ENCODE measurements at places on chromosomes 13 and 19.

- DNase-seq: no peak
Measured at GRCh38 chr13:24216176-24216575, 55.7 kb downstream of the SPATA13 start.

DNA sequence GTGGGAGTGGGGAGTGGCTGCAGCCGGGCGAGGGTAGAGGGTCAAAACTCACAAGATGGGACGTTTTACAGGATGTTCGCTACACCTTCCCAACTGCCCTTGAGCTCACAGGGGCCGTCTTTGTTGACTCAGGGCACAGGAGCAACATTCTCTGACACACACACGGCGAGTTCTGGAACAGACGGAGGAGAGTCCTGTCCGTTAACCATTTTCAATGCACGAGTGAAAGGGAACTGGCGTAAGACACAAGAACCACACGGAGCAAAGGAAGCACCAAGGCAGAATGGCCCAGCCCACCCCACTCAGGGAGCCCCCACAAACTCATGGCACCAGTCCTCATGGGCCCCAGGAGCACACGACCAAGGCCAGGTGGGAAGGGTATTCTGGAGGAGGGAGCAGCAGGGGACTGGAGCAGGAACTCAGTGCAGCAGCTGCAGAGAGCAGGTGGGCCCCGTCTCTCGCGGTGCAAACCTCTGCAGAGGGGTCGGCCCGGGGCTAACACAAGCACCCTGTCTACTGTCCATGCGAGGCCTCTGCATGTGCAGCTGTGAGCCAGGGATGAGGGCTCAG is 37.9 kb upstream of the ISYNA1 start:
- no peak for DNase-seq

GRCh38 chr19:37718304-37718703 is 1.3 kb downstream of the ZNF607 start:
- no peak for DNase-seq

- DNase-seq: no peak
Measured at GRCh38 chr13:98626298-98626935, 49.5 kb upstream of the STK24 start.

- no peak for DNase-seq
Measured at GRCh38 chr13:110398564-110399507, 91.8 kb downstream of the COL4A2 start.

DNA sequence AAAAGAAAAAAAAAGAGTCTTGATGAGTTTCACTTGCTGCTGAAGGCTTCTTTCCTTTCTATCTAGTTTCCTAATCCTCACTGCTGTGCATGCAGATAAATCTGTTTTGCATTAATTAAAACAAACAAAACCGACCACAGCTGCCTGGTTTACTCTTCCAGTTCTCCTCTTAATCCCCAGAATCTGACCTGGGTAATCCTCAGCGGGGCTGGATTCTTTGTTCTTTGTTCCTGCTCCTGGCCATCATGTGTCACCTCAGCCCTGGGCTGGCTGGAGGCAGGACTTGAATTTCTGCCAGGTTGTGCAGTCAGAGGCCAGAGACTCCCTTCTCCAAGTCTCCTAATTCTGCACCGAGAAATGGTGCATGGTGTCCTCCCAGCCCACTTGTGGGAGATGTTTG is 52.2 kb upstream of the CYP4F8 start:
- no peak for DNase-seq

DNA sequence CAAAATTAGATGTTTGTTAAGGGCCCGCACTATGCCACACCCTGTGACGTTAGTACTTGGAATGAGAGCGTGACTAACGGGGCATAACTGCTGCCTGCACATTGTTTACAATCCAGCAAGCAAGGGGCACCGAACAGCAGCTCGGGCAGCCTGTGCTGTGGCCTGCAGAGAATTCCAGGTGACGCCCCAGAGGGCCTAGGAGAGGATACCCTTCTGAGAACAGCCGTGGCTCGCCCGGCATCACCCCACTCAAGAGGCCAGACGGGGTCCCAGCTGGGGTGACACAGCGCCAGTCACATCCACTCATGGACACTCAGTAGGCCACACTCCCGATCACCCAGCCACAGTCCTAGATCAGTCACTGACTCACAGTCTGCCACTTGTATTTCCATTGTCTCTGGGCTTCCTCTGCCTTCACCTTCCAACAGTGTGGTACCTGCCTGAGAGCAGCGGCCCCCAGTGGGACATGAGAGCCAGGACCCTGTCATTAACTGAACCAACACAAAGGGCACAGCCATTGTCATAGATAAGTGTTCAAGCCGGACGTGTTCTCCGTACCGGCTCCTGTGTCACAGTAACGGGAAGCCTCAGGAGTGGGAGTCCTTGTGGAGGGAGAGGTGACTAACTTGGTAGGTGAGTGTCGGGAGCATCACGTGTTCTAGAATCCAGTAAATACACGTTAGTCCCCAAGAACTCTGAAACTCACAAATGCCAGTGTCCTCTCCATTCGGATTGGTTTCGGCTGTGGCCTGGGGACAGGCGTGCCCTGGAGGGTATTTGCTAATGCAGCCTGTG is 7.5 kb downstream of the ZNF331 start:
- no peak for DNase-seq

GRCh38 chr13:27177852-27178251 is 6.2 kb upstream of the USP12 start:
- no peak for DNase-seq

Measured in hippocampal formation (tissue), 2 donors.